ENCODE measurements at places on chromosomes 5 and 9.

DNA sequence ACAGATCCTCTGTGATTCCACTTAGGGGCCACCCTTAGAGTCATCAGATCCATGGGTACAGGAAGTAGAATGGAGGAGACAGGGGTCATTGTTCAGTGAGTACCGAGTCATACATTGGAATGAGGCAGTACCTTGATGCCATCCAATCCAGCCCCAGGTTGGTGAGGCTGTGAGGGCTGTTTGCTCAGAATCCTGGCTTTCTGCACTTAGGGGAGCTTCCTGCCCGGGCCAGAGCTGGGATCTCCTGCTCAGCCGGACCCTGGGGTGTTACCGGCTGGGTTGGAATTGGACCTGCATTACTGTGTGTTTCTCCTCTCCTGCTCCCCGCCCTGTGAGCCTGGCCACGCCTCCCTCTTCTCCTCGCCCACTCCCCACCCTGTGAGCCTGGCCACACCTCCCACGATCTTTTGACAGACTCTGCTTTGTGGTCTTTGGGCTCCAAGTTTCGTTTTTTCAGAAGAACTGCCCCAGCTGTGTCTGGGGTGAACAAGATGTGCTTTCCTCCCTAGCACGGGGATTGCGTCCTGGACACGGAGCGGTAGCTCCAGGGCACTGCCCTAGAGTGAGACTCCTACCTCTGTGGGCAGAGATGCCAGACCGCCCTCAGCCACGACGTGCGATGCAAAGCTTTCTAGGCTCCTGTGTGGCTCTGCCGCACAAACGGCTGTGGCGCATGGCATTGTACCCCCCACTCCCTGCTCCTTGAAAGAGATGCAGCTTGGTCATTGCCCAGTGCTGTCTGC lies 15.4 kb downstream of the TRAF2 start:
- DNase-seq: peak; percentile 60

- no peak for DNase-seq
These were observed 58.0 kb downstream of the PLAC8L1 start for GRCh38 chr5:146047396-146047795.

DNA sequence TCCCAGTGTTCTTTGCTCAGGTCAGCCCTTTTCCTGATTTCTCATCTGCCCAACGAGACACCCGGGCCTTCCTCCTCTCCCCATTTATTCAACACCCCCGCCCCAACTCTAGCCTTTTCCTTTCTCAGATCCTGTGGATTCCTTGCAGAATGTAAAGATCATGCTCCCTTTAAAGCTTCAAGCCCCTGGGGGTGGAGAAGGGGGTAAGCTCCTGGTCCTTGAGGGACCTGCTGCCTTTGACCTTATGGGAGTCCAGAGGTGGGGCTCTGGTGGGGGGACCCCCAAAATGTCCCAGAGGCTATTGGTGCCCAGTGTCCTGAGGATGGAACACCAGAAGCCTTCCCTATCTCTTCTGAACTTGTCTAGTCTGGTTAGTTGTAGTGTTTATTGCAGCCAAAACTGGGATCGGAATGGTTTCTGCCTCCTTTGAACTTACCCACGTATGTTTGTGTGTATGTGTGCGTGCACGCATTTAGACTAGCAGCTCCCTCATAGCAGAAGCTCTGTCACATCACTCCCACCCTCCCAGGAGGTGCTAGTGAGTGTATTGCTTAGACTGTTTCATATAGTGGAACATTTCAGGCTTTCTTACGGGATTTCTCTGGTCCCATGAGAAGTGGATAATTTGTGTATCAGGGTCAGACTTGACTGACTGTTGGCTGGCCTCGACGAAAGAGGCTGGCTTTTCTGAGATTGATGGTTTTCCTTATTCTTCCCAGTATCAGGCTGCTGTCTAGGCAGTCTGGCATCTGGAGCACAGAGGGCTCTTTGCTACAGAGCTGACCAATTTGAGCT lies 1.1 kb downstream of the GALNT10 start:
- DNase-seq: no peak

GRCh38 chr9:93210324-93210973 lies 26.5 kb downstream of the WNK2 start:
- DNase-seq: no peak
